ENCODE measurements at places on chromosomes 7 and 10. TPM values are rescaled to one million over a fixed set of nuclear protein-coding genes. Genes with fewer than 3 reads are reported as not detected.

GRCh38 chr7:124084024-124084423 lies 51.2 kb upstream of the TMEM229A start:
- H3K36me3 ChIP-seq = no peaks in the 10 kb centered on the region
- H3K4me3 ChIP-seq = no peak overlapping the region
- H3K4me1 ChIP-seq = no peaks in the 10 kb centered on the region
- no peaks in the 10 kb centered on the region for H3K27me3 ChIP-seq
- no peak overlapping the region for H3K27ac ChIP-seq

GRCh38 chr7:105101864-105102263 lies 87.9 kb downstream of the KMT2E start:
- H3K4me1 ChIP-seq = peaks cover 9% of the 10 kb centered on the region
- no peak overlapping the region for H3K27ac ChIP-seq
- no peak overlapping the region for H3K4me3 ChIP-seq
- H3K36me3 ChIP-seq = peaks cover 29% of the 10 kb centered on the region

- no peak overlapping the region for H3K4me3 ChIP-seq
- peaks cover 9% of the 10 kb centered on the region for H3K4me1 ChIP-seq
- H3K27me3 ChIP-seq = no peaks in the 10 kb centered on the region
- DNase-seq = no peak
These were observed 180.0 kb downstream of the TNS3 start for GRCh38 chr7:47401611-47402570.

GRCh38 chr10:86963341-86963919 lies 4.9 kb upstream of the ADIRF start:
- H3K36me3 ChIP-seq = no peaks in the 10 kb centered on the region
- no peak overlapping the region for H3K4me3 ChIP-seq
- H3K27me3 ChIP-seq = no peaks in the 10 kb centered on the region
- DNase-seq = no peak
- H3K27ac ChIP-seq = no peak overlapping the region

DNA sequence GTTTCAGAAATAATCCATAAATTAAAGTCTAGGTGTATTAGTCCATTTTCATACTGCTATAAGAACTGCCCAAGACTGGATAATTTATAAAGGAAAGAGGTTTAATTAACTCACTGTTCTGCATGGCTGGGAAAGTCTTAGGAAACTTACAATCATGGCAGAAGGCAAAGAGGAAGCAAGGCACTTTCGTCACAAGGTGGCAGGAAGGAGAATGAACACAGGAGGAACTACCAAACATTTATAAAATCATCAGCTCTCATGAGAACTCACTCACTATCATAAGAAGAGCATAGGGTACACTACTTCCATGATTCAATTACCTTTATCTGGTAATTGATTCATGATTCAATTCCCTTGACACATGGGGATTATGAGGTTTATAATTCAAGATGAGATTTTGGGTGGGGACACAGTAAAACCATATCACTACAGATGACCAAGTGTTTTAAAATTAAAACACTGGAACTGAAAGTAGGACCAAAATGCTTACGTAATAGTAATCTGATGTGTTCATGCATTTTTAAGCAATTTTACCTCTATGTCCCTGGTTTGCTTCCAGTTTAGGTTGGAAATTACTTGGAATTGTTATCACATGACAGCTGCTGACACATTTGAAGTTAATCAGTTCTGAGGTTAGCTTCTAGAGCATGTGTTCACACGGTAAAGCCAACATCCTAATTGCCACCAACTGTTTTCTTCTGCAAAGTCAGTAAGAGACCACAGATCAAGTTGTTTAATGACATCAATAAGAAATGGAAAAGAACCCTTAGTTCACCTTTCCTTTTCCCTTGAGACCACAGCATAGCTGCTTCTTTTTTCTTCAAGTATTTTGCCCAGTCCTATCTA lies 48.4 kb upstream of the SEMA3C start:
- DNase-seq = peak; percentile 71
- H3K27me3 ChIP-seq = no peaks in the 10 kb centered on the region
- H3K4me1 ChIP-seq = no peaks in the 10 kb centered on the region
- H3K27ac ChIP-seq = no peak overlapping the region
- no peaks in the 10 kb centered on the region for H3K36me3 ChIP-seq

DNA sequence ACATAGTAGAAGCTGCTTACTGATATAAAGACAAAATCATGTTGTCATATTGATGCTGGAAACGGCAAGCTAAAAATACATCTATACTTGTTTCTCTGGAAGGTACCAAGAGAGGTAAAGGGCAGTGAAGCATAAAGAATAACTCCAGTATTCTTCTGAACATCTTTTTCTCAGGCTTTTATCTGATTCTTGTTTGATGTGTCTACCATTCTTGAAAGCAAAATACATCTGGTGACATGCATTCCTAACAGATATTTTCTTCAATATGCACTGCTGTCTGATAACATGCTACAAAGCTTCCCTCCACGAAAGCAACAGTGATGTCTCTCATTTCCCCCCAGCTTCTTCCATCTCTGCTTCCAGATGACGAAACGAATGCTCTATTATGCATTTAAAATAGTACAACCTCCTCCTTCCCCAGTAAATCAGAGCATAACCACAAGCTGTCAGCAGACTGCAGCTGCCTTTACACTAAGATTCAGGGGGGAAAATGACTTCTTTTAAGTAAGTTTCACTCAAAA lies 100.8 kb downstream of the ARHGAP21 start:
- peak; percentile 37 for DNase-seq
- no peaks in the 10 kb centered on the region for H3K36me3 ChIP-seq
- no peaks in the 10 kb centered on the region for H3K4me1 ChIP-seq
- no peak overlapping the region for H3K27ac ChIP-seq

PSMC2 gene
- total RNA-seq = 144 TPM
